ENCODE measurements at places on chromosomes 3 and 15.

- no peak for DNase-seq
These were observed 184.4 kb downstream of the PEX5L start for GRCh38 chr3:179852142-179852905.

DNA sequence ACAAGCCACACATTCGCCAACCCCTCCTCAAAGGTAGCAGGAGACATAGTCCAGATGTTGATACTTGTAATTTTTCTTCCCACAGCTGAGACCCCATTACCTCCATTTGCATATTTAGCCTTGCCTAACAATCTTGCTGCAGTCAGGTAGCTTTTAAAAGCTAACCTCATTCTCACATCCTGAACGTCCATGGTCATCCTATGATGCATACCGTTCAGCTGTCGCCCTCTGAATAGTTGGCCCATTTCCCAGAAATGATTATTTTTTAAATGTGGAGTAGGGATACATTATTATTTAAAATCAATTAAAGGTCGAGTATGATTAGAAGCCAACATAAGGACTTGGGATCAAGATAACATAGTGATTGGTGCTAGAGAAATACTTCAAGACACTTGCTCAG is 165.0 kb downstream of the MEX3B start:
- no peak for DNase-seq

DNA sequence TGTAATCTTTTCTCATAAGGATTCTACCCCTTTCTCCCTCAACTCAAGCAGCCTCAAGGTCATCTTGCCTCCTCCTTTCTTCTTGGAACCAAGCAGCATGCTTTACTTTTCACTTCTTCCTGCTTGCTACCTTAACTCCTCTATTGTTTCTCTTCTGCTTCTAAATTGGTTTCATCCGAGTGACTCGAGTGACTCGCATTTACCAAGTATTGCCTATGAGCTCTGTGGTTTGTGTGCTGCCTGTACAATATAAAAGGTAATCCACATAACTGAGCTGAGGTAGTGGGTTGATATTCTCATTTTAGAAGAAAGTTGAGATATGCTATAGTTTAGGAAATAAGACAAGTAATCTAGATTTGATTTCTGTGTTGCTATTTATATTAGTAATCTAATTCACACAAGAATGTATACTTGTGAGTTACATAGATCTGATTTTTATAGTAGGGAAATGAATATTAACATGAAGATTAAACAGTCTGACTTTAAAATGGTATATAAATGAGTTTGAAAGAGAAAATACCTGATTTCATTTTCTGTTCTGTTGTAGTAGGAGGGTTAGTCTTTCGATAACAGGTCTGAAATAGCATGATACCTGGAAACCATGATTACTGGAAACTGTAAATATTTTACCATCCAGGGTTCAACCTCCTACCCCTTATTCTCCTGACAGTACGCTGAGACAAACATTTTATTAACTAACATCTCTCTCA is 5.5 kb downstream of the HHLA2 start:
- no peak for DNase-seq

- peak; percentile 19 for DNase-seq
These were observed 3.7 kb downstream of the MKRN2OS start for GRCh38 chr3:12541625-12542024.

DNA sequence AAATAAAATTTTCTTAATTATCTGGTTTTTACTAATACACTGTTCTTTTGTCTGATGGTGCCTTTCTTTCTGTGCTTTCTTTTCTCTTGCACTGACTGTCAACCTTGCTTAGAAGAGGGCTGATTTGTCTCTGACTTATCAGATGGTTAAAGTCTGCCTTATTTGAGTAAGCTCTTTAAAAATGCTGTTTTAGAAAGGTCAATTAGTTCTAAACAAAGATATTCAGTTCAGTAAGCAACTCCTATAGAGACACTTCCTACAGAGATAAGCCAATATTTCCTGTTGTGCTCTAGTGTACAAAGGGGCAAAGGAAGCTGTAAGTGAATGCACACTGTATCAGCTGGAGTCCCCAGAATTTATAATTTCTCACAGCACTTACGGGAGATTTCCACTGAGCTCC is 153.4 kb upstream of the TSPAN3 start:
- DNase-seq, result no peak

Measured in AG20443 (cell line).